HAP-1 (cell line): ENCODE measurements at places on chromosomes 16 and 17.
A peak's percentile ranks its signal among the peaks of the same experiment; 100 is the strongest.

DNA sequence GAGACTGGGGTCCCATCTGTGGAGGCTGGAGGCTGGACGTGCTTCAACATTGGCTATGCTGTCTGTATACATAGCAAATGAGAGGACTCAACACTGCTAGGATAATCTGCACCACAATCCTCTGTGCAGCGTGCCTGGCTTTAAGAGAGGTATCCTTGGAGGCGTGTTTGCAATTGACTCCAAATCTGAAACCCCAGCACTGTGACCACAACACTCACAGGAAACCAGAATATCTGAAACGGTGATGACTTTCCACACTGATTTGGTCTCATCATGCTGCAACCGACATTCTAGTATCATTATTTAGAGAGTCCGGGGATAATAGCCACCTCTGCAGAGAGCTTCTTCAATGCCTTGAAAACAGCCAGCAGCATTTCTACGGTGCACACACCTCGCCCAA lies 35.1 kb downstream of the TLE7 start:
- DNase-seq = no peak

DNA sequence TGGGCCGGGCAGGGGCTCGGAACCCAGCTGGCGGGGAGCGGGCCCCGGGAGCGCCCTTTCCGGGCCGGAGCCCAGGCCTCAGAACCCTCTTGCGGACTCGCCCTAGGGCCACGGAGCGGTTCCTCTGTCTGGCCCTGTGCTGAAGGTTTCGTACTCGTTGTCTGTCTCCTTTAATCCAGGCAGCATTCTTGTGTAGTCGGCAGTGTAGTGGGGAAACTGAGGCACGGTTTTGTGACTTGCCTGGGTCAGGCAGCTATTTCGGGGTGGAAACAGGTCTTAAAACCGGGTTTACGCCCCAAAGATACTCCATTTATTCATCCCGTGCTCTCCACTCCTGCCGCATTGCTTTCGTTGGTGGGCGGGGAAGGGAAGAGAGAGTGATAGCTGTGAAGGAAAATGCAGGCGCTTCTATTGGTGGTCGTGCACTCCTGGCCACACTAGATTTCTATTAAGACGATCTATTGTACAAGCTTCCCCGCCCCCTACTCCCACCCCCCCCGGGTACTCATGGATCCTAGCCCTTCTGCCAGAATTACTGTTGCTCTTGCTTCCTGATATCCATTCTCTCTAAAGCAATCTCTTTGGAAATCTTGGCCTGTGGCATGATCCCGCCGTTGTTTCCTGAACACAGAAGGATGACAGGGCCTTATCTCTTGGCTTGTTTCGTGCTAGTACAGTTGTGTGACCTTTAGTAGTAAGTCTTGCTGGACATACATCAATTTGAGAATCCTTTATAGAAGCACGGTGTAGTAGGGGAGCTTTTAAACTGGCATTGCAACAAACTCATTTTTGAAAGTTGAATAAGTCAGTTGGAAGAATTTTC lies 751 bp downstream of the DCAF7 start:
- DNase-seq = peak; percentile 85

GRCh38 chr17:56737421-56738161 lies 96.1 kb downstream of the C17orf67 start:
- peak; percentile 13 for DNase-seq

GRCh38 chr16:5412731-5413130 lies 315.1 kb upstream of the EEF2KMT start:
- DNase-seq = no peak

DNA sequence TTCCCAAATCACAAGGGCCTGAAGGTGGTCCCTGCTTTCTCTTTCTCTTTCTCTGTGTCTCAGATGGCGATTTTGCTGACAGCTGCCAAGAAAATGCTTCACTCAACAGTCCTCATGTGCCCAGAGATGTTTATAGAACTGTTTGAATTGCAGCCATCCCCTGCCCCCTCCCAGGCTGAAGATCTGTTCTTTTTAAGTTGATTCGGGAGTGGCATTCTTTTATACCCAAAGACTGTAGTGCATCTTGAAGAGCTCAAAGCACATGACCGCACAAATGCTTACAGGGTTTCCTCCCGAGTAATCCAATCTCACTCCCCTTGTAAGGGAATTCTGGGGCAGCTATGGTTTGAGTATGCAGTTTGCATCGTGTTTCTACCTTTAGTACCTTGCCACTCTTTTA lies 75.7 kb downstream of the SEC14L1 start:
- no peak for DNase-seq

DNA sequence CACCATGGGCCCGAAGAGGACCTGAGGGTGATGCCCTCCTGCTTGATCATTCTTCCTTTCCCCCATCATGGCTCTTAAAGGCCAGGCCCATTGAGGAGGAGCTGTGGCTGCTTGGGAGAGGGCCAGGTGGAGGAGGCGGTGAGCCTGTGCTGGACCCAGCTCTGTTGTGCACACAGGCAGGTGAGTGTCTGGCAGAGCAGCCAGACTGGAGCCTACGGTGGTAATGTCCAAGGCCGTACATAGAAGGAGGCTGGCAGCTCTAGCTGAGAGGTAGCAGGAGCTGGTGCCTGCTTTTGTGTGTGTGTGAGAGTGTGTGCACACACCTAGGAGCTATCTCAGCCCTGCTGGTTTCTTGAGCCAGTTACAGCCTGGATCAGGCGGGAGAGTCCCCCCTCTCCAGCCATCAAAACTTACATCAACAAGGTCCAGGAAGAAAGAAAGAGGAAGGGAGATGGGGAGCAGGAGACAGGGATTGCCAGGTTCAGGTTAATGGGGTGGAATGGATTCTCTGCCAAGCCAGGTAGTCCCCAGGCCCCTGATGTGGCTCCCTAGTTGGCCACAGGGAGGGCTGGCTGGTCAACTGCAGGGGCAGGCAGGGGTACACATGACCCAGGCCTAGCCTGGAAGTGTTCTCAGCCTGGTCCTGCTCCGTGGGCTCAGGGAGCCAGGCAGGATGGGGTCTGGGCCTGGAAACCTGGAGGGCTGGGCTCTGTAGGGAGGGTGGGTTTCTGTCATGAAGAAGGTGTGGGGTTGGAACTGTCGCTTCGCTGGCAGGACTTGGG lies 107.1 kb downstream of the RAP1GAP2 start:
- DNase-seq = no peak
